ENCODE measurements at places on chromosomes 5 and 9.

DNA sequence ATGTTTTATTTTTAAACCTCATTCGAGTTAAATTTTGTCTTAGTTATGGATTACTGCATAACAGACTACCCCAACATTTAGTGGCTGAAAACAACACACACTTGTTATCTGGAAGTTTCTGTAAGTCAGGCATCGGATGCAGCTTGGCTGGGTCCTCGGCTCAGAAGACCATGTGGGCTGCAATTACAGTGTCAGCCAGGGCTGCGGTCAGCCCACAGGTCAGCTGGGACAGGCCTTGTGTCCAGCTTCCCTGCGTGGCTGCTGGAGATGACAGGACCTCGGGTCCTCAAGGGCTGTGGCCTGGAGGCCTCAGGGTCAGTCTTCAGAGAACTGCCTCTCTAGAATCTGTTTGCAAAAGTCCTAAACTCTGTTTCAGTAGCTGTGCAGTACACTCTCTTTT is 219.0 kb upstream of the IRX1 start:
- DNase-seq: no peak

DNA sequence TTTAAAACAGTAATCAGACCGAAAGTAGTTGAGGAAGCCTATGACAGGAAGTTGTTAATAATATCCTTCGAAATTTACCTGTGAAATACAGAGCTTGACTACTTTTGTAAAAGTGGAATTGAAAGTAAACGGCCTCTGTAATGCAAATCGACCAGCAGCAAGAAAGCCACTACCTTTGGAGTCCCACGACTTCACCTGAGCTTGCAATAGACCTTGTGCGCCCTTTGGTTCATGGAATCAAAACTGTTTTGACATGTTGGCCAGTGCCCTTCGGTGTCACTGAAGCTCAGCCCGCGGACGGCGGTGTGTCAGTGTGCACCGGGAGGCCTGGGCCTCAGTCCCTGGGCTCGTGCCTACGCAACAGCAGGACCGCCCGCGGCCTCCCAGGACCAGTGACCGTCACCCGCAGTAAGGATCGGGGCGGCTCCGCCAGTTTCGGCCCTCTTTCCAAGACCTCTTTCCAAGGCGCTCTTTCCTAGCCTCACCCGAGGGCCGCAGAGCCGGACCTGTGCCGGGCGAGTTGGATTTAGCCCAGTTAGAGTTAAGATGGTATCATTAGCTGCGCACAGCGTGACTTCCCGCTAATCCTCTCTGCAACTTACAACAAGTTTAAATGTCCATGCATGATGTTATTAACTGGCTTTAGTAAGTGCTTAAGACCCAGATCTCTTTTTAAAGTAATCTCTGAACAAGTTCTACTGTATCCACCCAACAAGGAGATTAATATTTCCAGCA is 223.3 kb downstream of the MEF2C start:
- no peak for DNase-seq

DNA sequence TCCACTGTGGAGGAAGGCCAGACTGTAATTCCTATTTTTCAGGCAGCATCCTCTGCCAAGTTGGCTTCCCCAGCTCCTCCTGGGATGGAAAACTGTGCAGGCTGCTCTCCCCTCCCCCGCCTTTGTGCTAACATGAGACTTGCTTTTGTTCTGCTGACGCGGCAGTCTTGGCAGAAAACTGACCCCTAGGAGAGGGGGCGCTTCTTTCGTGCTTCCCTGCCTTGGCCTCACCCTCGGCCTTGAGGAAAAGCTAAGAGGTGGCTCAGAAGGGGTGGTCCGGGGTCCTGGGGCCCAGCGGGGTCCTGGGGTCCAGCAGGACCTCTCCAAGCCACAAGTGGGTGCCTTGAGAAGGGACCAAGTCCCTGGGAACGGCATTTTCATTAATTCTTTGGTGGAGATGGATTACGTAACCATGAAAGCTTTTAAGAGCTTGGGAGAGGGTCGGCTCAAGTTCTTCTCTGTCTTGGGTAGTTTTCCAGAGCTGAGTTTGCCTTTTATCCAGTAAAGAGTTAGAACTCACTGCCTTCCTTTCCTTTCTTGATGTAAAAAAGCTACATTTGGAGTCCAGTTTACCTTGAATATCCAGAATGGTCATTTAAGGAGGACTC is 51.0 kb downstream of the SH3PXD2B start:
- no peak for DNase-seq

GRCh38 chr5:61301341-61302199 is 30.5 kb upstream of the ZSWIM6 start:
- DNase-seq: peak; percentile 98

- no peak for DNase-seq
Observed at GRCh38 chr5:138533973-138534941, 8.8 kb downstream of the ETF1 start.

DNA sequence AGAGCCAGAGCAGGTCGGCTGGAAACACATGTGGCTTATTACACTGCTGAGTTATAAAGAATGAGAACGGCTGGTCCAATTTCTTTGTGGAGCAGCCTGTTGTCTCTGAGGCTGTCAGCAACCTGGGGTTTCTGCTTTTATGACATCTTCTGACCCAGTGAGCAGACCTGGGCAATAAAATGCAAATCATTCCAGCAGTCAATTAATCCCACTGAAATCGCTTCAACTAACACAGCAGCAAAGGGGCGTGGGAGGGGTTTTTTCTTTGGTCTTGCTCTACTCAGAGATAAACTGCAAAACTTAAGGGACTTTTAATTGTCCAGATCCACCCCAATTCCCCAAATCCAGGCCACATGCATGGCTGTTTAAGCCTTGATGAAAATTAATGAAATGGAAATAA is 215.7 kb downstream of the SLIT3 start:
- DNase-seq: no peak

GRCh38 chr5:150398722-150399523 is 13.8 kb downstream of the CD74 start:
- no peak for DNase-seq

- DNase-seq: no peak
Observed at GRCh38 chr9:121075251-121076036, 689 bp downstream of the CNTRL start.

DNA sequence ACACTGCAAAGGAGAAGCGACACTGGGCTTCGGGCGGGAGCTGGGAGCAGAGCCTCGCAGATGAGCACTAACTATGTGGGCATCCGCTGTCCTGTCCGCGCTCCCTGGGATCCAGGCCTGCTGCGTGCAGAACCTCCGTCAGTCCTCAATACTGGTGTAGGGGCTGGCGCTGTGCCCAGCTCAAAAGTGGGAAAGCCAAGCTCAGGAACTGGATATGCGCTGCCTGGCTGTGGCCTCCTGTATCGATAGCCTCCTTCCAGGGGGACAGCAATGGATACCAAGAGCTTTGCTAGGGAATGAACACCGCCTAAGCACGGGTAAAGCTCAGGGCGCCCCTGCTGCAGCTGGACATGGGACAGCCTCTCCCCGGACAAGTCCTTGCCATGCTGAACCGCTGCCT is 270.4 kb downstream of the NSG2 start:
- DNase-seq: no peak

GRCh38 chr5:148834689-148835088 is 8.3 kb downstream of the ADRB2 start:
- DNase-seq: no peak

DNA sequence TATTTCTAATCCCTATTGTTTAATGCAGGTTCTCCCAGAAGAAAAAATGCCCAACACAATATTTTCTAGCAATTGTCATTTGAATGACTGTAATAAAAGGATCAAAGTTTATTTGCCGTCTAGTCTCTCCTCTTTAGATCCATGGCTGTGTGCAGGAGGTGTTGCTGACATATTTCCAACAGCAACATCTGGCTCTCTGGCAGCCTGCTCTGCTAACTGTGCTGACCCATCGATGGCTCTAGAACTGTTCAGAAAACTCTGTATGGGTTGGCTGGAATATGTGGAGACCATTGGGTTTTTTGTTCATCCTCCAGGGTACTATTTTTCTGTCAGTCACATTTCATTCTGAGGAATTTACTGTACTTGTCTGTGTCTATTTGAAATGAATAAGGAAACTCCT is 202.0 kb upstream of the SLC27A6 start:
- no peak for DNase-seq

GRCh38 chr9:5493679-5494511 is 16.4 kb upstream of the PDCD1LG2 start:
- peak; percentile 73 for DNase-seq

DNA sequence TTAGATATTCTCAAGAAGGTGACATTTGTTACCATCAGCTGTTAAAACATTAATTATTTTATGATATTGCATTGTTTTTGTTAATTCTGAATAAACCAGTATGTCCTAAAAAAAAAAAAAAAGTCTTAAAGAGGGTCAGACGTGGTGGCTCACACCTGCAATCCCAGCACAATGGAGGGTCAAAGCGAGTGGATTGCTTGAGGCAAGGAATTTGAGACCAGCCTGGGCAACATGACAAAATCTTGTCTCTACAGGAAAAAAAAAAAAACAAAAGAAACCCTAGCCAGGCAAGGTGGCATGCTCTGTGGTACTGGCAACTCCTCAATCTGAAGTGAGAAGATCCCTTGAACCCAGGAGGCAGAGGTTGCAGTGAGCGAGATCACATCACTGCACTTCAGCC is 46.8 kb downstream of the CYLC2 start:
- DNase-seq: no peak

GRCh38 chr5:127011961-127012644 is 18.3 kb downstream of the MARCHF3 start:
- no peak for DNase-seq

- DNase-seq: no peak
Observed at GRCh38 chr9:27528076-27528885, 1.3 kb downstream of the MOB3B start.

GRCh38 chr5:33284681-33285080 is 156.1 kb upstream of the TARS1 start:
- DNase-seq: no peak

- DNase-seq: no peak
Observed at GRCh38 chr9:135605238-135605781, 34.0 kb downstream of the GLT6D1 start.

- DNase-seq: no peak
Observed at GRCh38 chr9:73265876-73266275, 114.2 kb downstream of the ANXA1 start.

DNA sequence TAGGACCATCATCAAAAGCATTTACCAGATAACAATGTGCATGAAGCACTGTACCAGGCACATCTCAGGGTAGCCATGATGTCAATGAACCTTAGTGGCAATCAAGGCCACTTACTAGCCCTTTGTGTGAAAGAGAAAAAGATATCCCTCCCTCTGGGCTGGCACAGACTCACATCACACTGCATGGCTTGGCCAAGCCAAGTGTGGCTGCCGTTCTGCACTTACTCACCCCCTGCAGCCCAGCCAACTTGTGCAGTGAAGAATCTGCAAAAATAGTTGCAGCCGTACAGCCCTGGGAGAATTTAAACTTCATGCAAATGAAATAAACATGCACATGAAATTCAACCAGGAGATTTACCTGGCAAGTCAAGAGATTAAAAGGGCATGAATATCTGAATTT is 333.5 kb downstream of the DEPDC1B start:
- DNase-seq: no peak

DNA sequence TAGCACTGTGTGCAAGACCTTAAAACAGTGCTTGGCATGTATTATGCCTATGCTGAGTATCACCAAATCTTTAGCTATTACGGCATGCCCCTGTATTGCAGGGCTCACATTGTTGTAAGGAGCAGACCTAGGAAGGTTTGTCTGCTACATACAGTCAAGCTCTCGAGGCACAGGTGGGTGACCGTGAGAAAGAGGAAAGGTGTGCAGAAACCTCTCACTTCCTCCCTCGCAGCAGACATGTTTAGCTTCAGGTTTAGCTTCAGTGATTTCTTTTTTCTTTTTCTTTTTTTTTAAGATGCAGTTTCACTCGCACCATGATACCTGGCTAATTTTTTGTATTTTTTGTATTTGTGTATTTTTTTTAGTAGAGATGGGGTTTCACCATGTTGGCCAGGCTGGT is 275.8 kb upstream of the RIOK2 start:
- no peak for DNase-seq

DNA sequence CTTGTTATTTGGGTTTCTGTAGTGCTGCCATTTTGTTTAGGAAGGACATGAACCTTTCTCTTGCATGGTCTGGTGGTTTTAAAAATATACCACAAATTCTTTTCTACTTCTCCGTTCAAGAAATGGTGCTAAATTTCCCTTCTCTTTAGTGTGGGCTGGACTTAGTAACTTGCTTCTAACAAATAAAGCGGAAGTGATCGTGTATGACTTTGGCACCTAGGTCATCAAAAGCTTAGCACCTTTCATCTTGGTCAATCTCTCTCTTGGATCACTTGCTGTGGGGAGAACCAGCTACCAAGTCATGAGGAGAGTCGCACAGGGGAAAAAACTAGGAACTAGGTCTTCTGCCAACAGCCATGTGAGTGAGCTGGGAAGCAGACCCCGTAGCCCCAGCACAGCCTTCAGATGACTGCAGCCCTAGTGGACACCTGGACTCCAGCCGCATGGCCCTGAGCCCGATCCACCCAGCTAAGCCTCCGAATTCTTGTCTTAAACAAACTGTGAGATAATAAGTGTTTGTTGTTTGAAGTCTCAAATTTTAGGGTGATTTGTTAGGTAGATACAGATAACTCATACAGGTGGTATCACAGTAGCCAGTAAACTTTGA is 87.7 kb upstream of the CKMT2 start:
- no peak for DNase-seq

GRCh38 chr5:31579558-31579957 is 47.5 kb downstream of the C5orf22 start:
- DNase-seq: no peak

DNA sequence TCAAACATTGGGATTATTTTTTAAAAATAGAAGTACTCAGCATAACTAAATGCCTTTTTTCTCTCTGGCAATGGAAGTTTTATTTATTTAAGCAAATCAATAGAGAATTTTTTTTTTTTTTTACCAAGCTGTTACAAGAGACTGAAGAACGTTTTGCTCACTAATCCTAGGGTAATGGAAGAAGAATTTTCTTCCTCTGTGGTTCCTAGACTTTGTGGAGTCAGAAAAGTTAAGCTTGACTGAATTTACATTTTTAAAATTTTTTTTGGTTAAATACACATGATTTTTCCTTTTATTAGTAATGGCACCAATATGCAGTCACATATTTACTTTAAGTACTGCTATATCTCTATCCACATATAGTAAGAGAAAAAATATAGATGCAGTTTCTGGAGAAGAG is 189.8 kb downstream of the PCSK1 start:
- peak; percentile 37 for DNase-seq

DNA sequence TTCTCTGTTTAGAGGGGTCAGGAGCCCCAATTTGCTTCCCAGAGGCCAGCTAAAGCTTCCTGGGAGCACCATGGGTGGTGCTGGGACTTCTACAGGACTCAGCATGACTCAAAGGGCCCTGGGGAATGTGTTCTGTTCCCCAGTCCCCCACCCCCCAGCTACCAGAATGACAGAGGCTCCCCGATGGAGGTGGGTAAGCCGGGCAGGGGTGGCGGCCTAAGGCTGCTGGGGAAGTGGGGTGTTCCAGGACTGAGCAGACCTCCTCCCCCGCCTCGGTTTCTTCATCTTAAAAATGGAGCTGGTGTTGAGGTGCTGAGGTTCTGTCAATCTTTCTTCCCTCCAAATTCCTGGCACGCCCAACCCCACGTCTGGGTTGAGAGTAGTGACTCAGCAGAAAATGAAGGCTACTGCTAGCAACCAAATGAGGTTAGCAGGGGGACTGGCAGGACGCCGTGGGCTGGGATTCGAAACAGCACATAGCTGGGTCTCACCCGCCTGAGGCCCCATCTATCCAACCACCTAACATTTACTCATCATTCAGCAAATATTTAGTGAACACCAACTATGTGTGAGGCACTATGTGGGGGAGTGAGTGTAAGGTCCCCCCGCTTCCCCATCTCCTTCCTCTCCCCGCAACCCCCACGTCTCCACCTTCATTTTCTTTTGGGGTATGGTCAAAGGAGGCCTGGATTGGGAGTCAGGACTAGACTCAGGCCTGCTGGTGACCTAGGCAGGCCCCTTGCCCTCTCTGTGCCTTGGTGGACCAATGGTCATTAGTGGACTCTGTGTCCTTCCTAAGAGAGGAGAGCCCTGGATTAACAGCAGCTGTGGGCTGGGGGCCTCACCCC is 50.2 kb downstream of the C9orf50 start:
- DNase-seq: peak; percentile 65
